ENCODE measurements at places on chromosomes 16 and 17.

GRCh38 chr17:30224419-30224960 lies 11.0 kb downstream of the SLC6A4 start:
- DNase-seq, result no peak

DNA sequence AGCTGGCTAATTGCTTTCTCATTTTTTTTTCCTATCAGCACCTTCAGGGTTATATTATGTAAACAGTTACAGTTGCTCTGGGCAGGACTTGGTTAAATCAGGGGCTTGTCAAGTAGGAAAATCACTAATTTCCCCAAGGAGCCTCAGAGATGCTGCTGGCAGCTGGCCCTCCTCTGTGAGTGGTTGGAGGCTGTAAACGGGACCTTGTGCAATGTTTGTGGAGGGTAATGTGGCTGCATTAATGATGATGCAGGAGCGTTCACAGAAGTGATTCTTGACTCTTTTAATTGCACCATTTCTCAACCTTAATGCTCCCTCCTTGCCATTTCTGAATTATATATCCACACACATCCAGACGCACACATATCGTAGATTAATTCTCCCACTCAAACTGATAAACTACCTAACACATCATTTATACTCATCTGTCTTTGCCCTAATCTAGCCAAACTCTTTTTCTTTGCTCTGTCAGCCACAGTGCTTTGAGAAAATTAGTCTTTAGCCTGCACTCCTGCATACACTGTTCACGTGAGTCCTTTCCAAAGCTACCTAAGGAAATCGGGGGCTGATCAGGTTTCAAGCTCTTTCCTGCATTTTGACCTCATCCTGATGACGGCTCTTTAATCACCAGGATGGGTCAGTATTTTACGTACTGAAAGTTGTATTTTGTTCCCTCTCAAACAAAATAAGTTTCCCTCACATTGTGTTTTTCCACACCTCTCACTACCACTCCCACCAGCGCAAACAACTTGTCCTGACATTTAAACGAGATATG lies 154.4 kb upstream of the PIRT start:
- DNase-seq, result no peak

GRCh38 chr17:20992987-20993862 lies 49.6 kb downstream of the USP22 start:
- DNase-seq, result peak; percentile 62

GRCh38 chr17:78753316-78754250 lies 28.5 kb downstream of the CYTH1 start:
- no peak for DNase-seq

DNA sequence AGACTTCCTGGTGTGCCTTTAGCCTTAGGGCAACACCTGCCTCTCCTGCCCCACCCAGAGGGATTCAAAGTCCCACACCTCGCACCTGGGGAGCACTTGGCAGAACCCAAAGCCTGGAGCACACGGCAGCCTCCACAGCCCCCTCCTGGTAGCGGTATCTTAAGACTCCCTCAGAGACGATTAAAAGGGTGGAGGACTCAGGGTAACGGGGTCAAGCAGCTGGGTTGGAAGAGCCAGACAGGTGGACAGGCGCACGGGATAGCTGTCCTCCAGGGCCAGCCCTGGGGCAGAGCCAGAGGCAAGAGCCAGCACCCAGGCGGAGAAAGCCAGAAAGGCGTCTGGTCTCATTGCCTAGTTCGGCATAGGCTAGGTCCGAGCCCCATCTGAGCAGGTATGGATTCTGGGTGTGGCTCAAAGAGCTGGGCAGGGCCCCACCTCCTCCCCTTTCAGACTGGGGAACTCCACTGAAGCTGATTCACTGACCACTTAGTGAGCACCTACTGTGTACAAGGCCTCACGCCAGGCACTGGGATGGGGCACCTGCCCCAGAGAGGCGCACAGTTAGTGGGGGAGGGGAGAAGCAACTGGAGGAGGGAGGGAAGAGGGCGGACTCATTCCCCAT lies 55.0 kb upstream of the MEAK7 start:
- DNase-seq, result no peak

DNA sequence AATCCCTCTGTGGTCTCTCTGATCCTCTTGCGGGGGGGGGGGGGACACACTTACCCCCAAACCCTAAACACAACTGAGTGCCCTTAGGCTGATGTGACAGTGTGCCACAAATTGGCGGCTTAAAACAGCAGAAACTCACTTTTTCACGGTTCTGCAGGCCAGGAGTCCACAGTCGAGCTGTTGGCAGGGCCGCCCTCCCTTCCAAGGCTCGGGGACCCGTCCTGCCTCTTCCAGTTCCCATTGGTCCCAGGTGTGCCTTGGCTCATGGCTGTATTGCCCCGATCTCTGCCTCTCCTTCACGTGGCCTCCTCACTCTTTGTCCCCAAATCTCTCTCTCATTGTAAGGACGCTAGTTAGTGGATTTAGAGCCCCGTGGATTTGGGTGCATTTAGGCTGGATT lies 199.9 kb upstream of the CIBAR2 start:
- DNase-seq, result no peak

DNA sequence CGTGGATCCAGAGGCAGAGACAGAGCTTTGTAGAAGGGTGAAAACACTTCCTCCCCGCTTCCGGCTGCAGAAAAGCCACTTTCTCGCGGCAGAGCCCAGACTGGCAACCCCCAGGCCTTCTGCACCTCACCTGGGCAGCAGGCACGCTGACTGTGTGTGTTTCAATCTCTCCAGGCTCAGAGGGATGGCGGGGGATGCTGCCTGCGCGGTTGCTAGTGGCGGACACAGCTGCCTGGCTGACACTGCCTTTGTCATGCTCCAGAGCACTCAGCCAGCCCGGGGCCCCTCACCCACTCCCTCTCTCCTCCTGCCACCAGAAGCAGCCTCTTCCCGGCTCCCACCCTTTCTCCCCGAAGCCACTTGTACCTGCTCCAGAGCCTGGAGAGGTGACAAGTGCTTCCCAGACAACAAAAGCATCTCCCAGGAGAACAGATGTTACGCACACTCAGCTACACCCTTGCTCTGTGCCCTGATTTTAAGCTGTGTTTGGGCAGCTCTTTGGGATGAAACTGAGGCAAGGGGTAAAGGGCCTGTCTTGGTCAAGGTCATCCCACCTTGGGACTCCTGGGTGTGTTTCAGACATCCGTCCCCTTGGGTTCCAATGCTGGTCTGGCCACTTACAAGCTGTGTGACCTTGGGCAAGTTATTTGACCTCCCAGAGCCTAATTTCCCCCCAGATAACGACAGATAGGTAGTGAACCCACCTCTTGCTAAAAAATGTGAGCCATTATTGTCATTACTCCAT lies 9.2 kb upstream of the GLIS2 start:
- DNase-seq, result no peak

DNA sequence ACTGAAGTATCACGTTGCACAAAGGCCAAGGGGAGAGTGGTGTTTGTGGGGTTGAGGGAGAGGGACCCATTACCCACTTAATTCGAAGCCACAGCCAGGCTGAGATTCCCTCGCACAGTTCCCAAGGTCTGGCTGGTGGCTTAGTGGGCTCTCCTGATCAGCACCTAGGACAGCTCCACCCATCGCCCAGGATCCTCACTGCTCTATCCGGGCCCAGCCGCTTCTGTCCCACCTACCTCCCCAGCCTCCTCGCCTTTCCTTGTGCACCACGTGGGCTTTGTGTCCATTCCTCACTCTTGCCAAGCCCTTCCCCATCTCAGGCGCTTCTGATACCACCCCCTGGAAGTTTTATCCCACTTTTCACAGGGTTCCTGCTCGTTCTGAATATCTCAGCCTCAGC lies 163.5 kb downstream of the CCT6B start:
- peak; percentile 17 for DNase-seq
